ENCODE measurements at places on chromosomes 5 and 9.

DNA sequence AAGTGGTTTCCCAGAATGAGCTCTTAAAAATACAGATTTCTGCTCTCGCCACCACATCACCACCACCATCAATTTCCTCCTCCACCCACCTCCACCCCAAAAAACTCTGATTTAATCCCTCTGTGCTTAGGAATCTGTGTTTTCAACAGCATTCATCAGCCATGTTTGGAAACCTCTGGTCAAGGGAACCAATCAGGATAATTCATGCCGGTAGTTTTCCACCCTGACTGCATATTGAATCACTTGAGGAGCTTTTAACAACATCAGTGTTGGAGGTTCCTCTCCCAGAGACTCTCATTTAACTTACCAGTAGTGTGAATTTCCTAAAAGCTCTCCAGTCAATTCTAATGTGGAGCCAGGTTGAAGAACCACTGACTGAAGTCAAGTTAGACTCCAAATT is 46.0 kb upstream of the DAB2 start:
- DNase-seq, result no peak

DNA sequence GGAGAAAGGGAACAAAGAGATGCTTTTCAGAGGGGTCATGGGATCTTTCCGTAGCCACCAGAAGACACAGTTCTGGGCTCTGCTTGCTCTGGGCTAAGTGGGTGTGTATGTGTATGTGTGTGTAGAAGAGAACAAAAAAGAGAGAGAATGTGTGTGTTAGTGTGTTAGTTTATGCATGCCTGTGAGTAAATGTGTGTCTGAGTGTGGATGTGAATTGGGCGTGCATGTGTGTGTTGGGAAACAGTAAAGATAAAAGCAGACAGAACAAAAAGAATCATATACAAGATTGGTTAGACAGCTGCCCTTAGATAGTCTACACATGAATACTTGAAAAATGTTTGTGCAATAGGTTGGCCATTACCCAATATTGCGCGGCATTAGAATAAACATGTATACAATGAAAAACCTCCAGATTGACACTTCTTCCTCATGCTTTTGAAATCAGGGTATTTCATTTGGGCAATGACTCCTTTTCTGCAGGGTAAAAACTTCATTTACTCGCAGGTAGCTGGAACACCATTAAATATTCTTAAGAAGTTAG is 36.5 kb upstream of the HSPA9 start:
- DNase-seq, result peak; percentile 49

- DNase-seq, result no peak
These were observed 77.2 kb upstream of the RAPGEF1 start for GRCh38 chr9:131817073-131817472.

GRCh38 chr5:75020016-75020656 is 32.2 kb downstream of the GCNT4 start:
- no peak for DNase-seq

DNA sequence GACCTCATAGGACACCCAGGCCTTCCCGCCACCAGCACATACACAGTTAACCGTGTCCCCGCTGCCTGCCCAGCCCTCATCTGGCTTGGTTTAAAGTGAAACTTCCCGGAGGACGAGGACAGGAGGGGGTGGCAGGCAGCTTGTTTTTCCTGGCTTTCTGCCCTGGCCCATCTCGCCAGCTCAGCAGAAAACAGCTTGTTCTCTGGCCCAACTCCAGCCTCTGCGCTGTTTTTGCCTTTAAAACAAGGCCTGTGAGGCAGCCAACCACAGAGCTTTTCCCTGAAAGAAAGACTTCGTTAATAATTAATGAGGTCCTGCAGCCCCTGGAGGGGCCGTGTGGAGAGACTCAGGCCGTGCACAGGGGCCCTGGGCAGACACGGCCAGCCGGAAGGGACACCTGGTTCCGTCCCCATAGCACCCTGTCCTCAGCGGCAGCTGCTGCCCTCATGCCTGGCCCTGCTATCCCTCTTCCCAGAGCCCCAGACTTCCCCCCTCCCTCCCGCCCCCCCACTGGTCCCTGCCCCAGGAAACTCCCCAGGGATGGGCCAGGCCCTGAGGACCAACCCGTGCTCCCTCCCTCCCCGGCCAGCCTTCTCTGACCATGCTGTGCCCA is 108.7 kb downstream of the RXRA start:
- DNase-seq, result peak; percentile 98

DNA sequence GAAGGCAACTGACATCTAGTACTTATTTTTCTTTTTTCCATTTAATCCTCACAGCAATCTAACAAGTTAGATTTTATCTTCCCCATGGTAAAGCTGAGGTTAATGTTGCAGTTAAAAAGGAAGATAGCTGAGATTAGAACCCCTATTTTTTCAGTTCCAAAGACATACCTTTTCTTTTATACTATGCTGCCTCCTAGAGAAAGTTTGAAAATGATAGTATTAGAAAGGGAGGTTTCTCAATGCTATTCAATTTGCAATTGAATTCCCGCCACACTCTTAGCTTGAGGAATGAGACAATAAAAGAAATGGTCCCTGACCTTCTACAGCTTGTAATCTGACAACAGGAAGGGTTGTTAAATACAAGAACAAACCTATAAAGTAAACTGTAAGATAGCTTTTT is 195.9 kb upstream of the TRIM32 start:
- DNase-seq, result peak; percentile 25

DNA sequence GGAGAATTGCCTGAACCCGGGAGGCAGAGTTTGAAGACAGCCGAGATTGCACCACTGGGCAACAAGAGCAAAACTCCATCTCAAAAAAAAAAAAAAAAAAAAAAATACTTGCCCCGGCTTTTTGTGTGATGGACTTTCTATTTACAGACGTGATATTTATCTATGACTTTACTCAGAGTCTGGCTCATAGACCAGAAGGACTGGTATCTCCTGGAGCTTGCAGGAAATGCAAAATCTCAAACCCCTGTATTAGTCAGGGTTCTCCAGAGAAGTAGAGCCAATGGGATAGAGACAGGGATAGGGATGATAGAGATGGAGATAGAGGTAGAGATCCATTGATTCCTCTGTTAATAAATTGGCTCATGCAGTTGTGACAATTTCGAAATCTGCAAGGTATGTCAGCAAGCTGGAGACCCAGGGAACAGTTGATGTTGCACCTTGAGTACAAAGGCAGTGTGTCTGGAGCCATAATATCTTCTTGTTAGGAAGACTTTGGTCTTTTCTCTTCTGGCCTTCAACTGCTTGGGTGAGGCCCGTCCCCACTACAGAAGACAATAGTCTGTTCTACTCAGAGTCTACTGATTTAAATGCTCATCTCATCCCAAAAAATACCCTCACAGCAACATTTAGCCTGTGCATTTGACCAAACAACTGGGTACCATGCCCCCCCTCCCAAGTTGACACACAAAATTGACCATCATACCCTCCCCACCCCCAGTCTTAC is 195.4 kb upstream of the MSX2 start:
- DNase-seq, result no peak

DNA sequence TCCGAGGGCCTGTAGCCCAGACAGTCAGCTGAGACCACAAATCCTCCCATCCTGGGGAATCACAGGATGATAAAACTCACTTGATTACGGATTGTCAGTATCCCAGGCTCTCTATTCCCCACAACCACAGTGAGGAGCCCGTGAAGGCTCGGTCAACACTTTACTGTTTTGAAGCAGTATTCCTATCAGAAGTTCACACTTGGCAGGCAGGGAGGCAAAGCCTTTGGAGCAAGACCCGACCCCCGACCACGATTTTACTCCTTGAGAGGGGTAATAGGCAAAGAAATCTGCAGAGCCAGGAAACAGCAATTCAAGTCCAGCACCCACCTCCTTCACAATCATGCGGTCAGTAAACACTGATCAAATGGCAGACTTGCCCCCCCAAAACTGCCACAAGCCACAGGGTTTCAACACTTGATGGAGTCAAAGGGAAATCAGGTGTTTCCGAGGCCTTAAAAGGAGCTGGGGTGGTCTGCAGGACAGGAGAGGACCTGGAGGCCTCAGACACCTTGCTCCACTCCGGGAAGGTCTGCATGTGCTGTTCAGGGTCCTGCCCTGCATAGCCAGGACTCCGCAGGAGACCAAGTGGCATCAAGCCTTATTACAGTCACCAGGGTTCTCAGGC is 25.2 kb downstream of the BICD2 start:
- no peak for DNase-seq

DNA sequence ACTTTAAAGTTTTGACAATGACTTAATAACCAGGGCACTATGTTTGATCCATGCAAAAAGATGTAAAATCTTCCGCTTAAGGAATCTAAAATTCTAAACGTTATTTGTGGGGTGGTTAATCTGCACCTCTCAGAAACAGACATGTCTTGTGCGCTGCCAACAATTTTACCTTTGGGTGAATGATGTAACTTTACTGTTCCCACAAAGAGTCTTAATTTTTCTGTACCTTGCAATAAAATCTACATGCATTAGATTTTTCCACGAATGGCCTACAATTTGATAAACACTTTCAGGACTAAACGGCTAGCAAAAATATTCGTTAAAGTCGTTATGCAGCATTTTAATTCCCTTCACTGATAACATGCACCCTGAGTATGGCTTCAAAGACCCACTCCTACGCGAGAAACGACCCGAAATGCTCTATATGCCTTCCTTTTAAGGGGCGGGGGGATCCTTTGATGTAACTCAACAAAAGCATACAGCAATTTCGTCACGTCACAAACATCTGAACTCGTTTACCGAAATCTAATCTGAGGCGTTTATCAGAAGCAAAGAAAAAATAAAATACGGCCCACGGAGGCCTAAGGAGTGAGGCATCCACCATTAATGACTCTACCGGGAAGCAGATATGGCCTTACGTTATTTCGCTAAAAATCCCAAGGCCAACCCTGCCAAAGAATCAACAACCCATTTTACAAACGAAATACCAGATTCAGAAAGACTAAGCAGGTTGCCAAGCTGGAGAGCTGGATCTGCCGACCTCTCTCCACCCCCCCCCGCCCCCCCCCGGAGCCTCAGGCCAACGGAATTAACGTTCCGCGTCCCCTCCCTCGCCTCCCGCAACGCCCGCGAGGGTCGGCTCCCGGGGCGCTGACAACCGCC is 621 bp downstream of the AK6 start:
- DNase-seq, result peak; percentile 72

DNA sequence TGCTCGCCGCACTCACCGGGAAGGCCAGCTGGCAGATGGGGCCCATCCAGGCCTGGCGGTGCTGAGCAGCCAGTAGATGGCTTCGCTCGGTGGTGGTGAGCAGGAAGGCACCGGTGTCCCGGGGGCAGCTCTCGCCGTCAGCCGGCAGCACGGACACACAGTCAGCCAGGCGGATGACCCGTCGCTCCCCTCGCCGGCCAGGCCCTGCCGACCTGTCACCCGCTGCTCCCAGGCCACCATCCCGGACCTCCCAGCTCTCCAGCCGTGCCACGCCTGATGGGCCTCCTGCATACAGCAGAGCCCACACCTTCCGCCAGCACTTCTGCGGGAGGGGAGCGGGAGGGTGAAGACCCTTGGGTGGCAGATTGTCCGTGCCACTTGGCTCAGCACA is 1.4 kb downstream of the DOK3 start:
- no peak for DNase-seq

DNA sequence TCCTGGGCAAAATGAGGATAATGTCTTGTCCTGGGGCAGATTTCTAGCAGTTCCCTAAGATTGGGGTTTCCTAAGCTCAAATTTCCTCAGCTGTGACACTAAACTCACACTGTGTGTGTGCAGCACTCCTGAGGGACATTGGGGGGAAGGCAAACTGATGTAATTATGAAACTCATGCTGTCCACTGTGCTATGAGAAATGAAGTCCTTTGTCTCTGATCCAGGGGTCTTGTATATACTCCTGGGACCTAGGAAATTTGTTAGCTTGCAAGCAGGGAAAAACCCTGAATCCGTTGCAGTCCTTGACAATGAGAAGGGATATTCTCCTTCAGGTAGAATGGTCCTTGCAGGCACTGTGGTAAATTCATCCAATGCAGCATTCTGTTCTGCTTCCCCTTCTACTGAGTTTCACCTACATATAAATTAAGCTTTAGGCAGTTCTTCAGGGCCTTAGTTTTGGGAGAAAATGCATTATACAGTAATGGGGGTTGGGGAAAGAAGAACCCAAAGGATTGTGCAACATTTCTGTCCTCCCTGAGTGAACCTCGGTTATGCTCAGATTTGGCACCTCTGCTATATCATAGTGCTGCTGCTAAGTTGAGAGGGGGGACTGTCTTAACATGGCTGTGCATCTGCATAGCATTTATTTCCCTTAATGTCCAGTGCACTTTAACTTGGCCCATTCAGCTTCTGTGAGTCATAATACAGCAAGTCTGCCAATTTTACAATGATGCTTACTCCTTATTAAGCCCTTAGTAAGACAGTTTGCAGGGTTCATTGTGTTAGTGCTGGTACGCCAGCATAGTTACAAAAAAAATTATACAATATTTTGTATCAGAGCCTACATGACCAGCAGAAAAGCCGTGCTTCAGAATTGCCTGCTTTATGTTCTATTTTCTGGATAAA is 80.2 kb downstream of the PJA2 start:
- DNase-seq, result peak; percentile 66

- DNase-seq, result no peak
These were observed 57.3 kb upstream of the RICTOR start for GRCh38 chr5:39131210-39132127.

- DNase-seq, result no peak
These were observed 41.7 kb upstream of the TMEM250 start for GRCh38 chr9:136160381-136160841.
